ENCODE measurements at places on chromosomes 7 and 10. TPM values are rescaled to one million over a fixed set of nuclear protein-coding genes. Genes with fewer than 3 reads are reported as not detected.

The SLC29A4 gene
- total RNA-seq, result 3.8 TPM

The CALHM3 gene
- total RNA-seq, result not detected

The UCN3 gene
- total RNA-seq, result not detected

The CALML5 gene
- not detected for total RNA-seq

DNA sequence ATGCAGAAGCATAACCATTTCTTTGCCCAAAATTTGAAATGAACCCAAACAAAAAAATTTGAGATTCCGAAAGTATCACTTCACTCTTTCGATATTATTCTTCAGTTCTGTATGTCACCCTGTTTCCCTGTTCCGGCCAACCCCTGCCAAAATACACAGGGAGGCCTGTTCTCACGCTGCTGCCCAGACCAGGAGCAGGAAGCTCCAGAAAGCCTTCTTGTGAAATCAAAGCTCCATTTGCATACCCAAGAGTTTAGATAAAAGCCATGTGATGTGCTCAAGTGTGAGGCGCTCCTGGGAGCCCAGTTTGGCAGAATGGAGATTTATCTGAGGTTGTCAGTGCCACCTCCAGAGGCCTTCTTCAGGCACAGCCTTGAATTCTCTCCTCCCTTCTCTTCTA is 236.2 kb downstream of the FGFR2 start:
- no peak for DNase-seq

DNA sequence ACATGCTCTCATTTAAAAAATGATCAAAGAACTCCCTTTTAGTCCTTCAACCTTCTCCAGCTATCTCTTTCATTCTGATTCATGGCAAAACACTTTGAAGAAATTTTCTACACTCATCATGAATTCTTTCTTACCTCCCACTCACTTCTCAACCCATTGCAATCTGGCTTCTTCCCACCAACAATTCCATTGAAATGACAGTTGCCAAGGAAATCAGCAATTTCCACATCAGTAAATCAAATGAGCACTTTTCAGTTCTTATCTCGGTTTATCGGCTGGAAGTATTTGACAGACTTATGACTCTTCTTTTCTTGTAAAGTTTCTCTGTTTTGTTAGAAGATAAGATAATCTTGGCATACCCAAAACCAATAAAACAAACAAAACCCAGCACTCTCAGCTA is 99.1 kb upstream of the CACNA2D1 start:
- peak; percentile 27 for DNase-seq

GRCh38 chr7:8778459-8778858 is 345.1 kb downstream of the NXPH1 start:
- DNase-seq, result no peak

DNA sequence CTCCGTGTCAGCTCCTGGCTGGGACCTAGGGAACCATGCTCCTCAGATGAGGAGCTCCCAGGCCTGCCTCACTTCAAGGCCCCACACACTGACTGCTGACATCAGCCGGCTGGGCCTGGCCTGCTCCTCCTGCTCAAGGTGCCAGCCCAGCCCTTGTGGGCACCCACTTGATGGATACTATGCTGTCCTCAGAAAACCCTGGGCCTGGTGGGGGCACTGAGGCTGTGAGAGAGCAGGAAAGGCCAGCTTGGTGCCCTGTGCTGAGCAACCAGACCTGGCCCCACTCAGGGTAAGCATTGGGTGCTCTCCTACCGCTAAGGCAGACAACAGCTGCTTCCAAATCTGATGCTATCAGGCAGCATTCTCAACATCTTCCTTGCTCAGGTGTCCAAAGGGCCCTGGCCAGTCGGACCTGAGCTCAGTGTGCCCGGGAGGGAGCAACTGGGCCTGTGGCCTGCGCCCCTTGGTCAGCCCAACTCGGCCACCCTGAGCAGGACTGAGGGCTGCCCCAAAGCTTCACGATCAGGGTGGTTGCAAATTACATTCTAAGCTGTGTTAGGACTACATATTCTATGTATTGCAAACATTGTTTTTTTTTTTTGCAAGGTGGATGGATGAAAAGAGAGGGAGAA is 21.9 kb upstream of the ANTXRL start:
- no peak for DNase-seq

GRCh38 chr7:139182363-139182762 is 48.7 kb upstream of the UBN2 start:
- DNase-seq, result no peak

GRCh38 chr7:25787336-25787735 is 364.7 kb upstream of the NFE2L3 start:
- DNase-seq, result no peak

DNA sequence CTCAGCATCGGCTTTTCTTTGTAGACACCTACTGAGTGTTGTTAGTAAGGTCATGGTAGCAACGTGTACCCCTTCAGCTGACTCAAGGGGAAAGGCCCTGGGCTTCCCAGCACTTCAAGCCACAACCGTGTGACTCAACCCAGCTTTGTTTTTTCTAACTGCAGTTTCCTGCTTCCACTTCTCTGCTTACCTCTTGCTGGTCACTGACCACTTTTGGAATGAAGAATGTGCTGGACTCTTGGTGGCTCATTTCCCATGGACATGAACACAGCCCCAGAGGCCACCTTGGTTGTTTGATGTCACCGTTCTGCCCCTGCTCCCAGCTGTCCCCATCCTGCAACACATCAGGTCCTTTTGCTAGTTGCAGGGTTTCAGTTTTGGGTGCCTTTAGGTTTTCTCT is 69.5 kb upstream of the ZNF438 start:
- peak; percentile 31 for DNase-seq

DNA sequence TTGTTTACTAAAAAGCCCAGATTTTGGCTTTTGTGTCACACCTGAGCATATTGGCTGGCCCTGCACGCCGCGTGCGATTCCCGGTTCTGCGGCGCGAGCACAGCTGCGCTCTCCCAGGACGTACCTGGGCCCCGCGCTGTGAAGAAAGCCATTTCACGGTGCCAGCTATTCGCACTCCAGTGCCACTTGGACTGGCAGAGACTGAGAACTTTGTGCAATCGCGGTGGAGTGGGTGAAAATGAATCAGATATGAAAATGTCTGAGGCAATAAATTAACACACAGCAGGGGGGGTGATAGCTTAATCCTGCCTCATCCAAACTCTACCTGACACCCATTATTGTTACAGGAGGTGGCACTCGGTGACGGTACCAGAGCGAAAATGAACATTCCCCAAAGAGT is 330.1 kb upstream of the MGMT start:
- no peak for DNase-seq

DNA sequence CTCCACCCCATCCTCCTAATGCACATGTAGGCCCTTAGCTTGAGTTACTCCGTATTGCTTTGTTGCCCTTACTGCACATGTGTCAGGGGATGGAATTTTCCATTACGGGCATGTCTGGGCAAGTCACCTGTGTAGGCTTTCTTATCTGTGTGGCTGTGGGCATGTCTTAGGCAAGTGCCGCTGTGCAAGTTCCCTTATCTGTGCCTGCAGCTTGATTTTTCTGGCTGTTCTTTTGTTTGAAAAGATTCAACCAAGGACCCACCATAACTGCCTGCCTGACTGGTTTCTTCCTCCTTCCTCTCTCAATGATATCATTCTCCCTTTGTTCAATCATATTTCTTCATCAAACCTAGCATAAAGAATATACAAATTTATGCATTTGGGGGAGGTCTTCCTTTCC is 88.5 kb downstream of the AKR1D1 start:
- no peak for DNase-seq

DNA sequence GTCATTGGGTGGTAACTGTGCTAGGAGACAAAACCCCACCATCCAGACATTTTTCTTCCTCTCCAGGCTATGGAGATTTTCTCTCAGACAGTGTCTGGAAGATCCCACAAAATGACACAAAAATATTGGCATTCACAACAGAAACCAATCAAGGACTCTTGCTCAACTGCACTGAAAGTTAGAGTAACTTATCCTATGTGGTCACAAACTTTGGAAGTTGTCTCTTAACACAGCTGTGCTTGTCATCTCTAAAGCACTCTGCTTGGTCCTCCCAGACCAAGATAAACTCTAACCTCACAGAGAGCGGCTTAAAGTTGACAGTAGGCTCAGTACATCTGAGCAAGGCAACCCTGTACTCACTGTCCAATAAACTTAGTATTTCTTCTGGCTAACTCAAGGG is 74.9 kb downstream of the AKR1C4 start:
- DNase-seq, result no peak

GRCh38 chr10:114518401-114519305 is 114.4 kb upstream of the AFAP1L2 start:
- DNase-seq, result no peak

GRCh38 chr10:71081912-71082311 is 130.5 kb upstream of the UNC5B start:
- no peak for DNase-seq
